ENCODE measurements at places on chromosomes 7 and 10.

DNA sequence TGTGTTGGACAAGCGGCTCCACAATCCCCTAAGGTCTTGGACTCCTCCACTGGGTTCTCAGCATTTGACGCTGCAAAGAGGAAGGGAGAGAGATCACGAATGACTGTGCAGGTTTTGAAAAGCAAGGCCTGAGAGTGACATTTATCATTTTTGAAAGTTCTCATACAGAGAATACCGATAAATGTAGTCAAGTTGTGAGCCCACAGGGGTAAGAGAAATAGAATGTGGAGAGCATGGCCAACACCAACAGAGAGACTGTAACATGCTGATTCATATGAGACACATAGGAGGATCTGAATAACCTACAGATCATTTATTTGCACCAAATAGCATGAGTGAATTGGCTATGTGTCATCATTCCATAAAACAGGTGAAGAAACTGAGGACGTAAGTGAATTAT, 230.5 kb upstream of the MBL2 start:
- no peak for ATAC-seq

GRCh38 chr10:69835875-69836730, 34.4 kb downstream of the COL13A1 start:
- ATAC-seq: no peak

GRCh38 chr7:155787171-155787851, 25.0 kb downstream of the SHH start:
- ATAC-seq: peak; percentile 67

DNA sequence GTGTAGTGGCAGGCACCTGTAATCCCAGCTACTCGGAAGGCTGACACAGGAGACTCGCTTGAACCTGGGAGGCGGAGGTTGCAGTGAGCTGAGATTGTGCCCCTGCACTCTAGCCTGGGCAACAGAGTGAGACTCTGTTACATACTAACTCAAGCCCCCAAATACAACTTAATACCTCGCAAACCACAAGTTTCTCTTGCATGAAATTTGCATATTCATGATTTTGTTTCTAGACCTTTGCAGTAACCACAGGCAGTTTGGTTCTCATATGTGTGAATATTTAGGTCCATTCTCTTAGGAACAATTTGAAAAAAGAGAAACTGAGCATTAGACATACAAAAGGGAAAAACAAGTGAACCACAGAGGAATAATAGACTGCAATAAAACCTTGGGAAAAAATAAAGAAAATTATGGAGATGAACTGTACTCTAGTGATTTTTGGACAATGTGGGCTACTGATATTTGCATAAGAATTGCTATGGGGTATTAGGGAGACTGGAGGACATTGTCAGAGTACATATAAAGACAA, 77.0 kb downstream of the ZNF277 start:
- ATAC-seq: no peak

DNA sequence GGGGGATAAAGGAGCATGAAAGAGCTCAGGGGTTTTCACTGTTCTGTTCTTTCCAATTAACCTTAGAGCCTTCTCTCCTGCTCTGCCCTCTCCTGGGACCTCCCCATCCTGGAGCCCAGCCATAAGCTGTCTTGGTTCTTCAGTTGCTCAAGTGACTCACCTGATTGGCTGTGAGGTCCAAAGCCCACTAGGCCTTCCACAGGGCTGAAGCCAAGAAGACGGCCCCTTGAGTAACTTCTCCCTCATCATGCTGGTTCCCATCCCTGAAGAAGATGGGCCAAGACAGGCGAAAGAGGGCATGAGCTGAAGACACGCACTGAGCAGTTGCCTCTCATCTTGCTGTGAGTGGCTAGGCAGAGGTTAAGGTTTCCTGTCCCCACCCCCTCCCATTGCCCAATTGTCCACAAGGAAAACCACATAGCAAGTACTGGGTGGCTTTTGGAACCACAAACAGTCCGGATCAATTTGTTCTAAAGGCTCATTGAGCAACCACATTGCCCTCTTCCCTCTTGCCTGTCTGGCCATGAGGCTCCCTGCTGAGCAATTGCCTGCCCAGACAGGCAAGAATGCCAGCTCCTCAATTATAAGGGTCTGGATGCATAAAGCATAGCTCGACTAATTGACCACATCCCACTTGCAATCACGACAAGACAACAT, 43.9 kb upstream of the GPAM start:
- ATAC-seq: no peak

- ATAC-seq: no peak
These were observed 214.8 kb downstream of the CNTNAP2 start for GRCh38 chr7:146331369-146331768.

DNA sequence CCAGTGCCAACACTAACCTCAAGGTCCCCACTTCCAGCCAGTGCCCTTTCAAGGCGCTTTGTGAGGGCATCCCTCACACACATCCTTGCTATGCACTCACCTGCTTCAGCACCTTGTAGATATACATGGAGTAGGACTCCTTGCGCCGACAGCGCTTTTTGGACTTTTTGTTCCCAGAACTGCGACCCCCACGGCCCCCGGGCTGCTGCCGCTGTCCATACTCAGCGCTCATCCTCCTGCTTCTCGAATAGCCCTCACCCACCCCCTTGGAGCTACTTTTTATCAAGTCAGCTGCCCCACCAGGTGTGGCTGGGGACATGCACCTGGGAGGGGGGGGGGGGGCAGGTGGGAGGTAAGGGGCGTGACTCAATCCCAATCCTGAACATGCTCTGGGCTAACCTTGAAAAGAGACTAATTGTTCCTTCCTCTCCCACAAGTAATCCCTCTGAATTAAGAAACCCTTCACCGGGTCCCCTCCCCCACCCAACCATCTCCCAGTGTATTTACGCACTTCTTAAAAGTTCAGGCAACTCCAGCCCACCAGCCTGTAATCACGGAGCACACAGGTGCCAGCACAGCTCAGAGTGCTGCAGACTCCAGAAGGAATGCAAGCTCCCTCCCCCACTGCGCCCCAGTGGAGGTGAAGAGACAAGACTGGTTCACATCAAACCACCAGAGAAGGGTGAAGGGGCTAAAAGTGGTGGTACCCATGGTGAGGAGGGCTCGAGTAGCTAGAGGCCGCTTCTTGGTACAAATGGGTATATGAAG, at the start of gene H2BK1:
Gene H2BK1, minus strand, starts transcription at position 402 of the 768 bp plus-strand sequence. Its CDS starts 170 bp downstream, at position 232.
- ATAC-seq: no peak

GRCh38 chr7:69714886-69715576, 116.8 kb downstream of the AUTS2 start:
- ATAC-seq: no peak

DNA sequence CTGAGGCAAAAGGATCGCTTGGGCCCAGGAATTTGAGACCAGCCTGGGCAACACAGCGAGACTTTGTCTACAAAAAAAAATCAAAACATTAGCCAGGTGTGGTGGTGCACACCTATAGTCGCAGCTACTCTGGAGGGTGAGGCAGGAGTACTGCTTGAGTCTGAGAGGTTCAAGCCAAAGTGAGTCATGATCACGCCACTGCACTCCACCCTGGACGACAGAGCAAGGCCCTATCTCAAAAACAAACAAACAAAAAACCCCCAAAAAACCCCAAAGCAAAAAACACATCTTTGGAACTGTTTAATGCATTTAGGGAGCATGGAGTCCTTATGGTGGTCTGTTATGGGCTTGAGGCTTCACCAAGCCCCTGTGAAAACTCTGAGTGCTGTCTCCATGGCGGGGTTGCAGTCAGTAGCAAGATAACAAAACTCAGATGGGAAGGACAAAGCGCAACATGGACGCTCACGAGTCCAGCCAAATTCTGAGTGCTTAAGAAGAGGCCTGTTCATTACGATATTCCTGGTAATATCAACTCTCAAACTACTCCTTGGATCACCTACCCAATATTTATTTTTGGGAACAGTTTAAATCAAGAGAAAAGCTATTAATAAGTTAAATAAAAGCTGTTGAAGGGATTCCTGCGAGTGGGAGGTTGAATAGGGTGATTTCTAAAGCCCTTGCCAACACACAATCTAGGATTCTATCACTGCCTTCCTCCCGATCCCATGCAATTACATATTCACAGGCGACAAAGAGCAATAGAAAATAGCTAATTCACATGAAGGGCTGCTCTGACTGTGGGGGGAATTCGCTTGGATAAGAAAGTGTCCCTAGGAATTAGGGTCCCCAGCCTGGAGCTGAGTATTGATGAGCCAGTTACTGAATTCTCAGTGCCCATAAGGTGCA, 123.3 kb downstream of the HIPK2 start:
- no peak for ATAC-seq

- ATAC-seq: no peak
These were observed 130.6 kb downstream of the ATXN7L1 start for GRCh38 chr7:105745681-105746330.

DNA sequence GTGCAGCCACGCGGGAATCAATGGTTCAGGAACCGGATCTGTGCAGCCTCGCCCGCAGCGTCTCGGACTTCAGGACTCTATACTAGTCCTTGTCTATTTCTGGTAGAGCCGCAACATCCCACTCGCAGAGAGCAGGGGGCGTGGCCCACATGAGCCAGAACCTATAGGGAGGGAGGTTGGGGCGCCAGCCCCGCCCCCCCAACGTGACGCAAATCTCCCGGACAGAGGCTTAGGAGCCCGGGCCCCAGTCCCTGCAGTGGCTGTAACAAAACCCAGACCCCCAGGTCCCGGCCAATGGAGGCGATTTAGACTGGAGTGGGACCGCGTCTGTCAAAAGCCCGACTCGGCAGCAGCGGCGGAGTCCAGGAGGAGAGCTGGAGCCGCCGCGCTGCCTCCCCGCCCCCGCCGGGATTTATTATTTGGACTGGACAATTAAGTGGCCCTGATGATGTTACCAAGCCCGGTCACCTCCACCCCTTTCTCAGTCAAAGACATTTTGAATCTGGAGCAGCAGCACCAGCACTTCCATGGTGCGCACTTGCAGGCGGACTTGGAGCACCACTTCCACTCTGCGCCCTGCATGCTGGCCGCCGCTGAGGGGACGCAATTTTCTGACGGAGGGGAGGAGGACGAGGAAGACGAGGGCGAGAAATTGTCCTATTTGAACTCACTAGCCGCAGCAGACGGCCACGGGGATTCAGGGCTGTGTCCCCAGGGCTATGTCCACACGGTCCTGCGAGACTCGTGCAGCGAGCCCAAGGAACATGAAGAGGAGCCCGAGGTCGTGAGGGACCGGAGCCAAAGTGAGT, at the start of gene NKX2-3:
Gene NKX2-3, plus strand, starts transcription at position 256 of the 809 bp plus-strand sequence. Its CDS starts 190 bp downstream, at position 446.
- ATAC-seq: peak; percentile 31

- no peak for ATAC-seq
These were observed 638.1 kb upstream of the CNTNAP2 start for GRCh38 chr7:145478541-145478940.

GRCh38 chr10:34292675-34293074, 522.4 kb downstream of the PARD3 start:
- no peak for ATAC-seq

GRCh38 chr10:33064706-33065105, 106.7 kb upstream of the ITGB1 start:
- no peak for ATAC-seq

DNA sequence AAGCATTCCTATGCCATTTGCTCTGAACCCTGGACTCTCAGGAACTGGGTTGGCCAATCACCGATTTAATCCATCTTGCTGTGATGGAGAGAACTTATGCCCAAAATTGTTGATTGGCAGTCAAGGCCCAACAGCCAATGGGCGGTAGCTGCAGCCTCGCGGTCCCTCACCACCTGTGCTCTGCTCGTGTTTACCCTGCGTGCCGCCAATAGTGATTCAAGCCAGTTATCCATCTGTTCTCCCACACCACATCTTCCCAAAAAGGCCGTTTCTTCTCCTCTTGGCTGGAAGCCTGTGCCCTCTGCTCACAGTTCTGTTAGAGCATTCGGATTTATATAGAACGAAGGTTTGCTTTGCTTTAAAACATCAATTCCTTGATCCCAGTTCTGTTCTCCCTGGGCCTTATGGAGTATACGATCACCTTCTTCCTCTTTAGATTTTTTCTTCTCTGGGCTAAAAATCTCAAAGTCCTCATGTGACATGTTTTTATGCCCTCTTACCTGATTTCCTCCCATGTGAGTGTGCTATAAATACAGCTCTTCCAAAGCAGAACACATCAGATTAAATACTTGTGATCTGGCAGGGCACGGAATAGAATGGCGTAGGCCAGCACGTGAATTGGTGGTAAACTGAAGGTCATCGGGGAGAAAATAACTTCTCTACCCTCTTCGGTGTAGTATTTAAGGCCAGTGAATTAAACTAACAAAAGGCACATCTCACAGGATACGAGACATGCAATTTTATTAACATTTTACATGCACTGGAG, 212.8 kb downstream of the NSUN6 start:
- no peak for ATAC-seq

DNA sequence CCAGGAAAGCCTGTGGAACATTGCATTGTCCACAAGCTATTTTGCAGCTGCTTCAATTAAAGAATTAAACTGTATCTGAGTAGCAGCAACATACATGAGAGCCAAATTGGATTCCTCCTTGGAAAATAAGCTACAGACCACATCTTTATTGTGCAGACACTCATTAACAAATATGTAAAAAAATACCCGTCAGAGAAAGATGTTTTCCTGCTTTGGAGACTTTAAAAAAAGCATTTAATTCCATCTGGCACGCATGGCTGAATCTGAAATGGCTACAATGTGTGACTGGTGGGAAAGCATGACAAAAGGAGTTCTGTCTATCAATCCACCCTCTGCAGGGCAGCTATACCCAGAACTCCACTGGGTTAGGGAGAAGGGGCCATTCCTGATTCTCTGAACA, 73.1 kb upstream of the HPS1 start:
- no peak for ATAC-seq

- peak; percentile 39 for ATAC-seq
These were observed 11.3 kb downstream of the GPRIN2 start for GRCh38 chr10:46544989-46545791.

DNA sequence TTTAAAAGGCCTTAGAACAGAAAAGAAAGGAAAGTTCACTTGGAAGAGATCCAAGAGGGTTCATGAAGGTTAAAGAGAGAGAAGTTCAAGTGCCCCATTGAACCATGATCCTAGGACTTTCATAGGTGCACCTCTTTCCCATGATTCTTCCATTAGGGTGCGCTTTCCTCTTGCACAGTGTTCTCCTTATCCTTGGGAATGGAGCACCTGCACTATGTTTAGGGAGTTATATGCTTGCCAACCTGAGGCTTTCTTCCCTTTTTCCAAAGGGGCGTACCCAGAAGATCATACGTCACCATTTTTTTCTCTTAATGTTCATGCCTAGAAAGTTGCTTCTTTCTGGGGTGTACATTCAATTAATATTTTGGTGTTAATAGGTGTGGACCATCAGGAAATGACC, 908.0 kb upstream of the SORCS1 start:
- ATAC-seq: no peak
